ENCODE measurements at places on chromosomes 12 and 14.

DNA sequence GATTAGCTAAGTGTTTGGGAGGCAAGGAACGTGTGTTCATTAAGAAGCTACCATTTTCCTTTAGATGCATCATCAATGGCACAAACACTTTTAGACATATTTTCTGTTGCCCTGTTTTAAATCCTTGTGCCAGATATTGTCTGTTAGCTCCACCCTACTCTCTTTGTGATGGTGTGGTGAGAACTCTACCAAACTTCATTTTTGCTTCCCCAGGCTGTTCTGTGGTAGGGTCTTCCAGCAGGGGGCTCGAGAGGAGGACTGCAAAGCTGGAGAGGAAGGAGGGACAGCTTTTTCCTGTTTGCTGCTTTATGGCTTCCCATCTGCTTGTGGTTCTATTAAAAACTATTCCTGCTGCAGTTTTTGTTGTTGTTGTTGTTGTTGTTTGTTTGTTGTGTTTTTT is 23.8 kb upstream of the STRAP start:
- DNase-seq = no peak

- no peak for DNase-seq
These were observed 42.5 kb upstream of the AKAP6 start for GRCh38 chr14:32286602-32287001.

DNA sequence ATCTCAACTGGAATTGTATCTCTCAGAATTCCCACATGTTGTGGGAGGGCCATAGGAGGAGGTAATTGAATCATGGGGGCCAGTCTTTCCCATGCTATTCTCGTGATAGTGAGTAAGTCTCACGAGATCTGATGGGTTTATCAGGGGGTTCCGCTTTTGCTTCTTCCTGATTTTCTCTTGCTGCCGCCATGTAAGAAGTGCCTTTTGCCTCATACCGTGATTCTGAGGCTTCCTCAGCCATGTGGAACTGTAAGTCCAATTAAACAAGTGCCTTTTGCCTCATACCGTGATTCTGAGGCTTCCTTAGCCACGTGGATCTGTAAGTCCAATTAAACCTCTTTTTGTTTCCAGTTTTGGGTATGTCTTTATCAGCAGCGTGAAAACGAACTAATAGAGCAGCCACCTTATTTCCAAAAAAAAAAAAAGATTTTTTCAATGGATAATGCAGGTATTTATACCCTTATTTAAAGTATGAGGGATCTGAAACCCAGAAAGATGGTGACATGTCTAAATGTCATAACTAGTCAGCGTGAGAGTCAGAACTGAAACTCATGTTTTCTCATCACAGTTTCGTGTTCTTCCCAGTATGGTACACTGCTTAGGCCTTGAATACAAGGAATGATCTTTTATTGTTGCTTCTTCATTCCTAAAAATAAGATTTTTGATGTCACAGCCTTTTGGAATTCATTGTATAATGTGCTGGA is 89.6 kb downstream of the ERC1 start:
- DNase-seq = no peak

DNA sequence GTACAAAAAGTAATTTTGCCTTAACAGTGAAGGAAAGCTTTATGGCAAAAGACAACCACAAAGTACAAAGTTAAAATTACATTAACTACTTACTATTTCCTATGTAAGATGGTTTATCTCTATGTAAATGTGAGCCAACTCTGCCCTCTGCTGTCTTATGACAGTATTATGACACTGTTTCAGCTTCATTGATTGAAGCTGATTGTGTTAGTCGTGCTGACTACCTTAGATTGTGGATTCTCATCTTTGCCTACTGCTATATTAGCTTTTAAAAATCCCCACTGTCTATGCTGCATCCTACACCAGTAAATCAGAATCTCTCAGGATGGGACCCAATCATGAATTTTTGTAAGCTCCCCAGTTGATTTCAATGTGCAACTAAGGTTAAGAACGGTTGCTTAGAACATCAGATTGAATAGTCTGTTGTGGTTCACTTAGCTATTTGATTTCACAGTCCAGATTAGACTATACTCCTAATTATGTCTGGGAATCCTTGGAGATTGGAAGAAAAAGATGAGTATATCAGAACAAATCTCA is 12.2 kb upstream of the SPTB start:
- no peak for DNase-seq

DNA sequence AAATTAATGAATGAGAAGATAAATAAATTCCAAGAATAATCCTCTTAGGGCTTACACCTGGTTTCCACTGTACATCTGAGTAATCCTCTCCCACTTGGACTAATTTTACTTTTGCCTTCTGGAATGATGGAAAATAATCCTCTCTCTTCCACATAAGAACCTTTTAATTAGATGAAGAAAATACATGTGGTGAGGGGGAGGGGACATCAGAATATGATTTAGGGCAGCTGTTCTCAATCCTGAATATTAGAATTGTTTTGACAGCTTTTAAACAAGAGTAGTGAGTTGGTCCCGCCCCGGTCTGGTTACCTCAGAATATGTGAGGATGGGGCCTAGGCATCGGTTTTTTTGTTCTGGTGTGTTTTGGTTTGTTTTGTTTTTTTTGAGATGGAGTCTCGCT is 51.5 kb downstream of the HECTD4 start:
- DNase-seq = no peak

DNA sequence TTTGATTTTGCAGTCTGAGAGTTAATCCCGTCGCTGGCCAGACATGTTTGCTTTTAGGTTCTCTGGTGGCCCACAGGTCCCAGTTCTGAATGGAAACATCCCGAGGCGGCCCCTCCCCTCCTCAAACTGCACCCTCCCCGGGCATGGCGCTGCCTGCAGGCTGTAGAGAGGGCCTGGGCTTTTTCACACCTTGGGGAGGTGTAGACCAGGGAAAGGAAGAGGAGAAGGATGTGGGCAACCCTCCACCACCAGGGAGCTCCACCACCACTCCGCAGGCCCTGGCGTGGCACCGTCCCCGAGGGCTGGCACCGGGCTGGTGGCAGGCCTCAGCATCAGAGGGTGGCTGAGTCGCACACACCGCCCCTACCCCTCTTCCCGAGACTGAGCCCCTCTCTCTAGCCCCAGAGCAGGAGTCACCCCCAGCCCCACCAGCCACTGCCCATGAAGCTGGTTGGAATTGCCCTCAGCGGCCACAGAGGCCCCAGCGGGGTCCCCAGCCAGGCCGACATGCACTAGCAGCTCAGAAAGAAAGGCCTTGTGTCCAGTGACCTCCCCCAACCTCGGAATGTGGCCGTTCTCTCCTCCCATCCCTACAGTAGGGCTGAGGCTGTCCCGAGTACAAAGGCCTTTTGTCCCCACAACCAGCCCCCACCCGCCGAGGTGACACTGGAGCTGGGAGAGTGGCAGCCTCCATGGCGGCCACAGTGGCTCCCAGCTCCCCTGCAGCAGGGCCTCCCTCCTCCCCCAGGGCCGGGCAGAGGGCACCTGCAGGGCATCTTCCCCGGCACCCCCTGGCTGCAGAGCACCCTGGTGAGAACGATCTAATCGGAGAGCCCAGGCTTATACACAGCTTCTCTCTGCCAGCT is 23.5 kb upstream of the INF2 start:
- peak; percentile 65 for DNase-seq

DNA sequence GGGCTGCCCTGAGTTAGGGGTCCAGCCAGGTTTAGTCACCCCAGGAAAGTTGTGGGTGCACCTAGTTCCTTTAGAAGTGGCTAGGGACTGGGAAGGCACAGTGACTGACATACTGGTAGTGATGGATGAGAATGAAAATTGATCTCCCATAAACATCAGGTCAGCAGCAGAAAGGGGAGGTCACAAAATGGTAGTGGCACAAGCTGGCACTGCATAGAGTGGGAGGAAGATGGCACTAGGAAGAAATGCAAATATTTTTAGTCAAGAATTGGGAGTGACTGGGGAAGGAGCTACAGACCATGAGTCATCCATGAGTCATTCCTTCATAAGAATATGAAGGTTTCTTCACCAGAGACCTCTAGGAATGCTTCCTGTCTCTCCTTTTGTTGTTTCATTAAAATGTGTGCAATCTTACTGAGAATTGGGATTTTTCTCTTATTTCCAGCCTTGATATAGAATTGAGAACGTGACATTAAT is 198.3 kb upstream of the AMIGO2 start:
- no peak for DNase-seq

DNA sequence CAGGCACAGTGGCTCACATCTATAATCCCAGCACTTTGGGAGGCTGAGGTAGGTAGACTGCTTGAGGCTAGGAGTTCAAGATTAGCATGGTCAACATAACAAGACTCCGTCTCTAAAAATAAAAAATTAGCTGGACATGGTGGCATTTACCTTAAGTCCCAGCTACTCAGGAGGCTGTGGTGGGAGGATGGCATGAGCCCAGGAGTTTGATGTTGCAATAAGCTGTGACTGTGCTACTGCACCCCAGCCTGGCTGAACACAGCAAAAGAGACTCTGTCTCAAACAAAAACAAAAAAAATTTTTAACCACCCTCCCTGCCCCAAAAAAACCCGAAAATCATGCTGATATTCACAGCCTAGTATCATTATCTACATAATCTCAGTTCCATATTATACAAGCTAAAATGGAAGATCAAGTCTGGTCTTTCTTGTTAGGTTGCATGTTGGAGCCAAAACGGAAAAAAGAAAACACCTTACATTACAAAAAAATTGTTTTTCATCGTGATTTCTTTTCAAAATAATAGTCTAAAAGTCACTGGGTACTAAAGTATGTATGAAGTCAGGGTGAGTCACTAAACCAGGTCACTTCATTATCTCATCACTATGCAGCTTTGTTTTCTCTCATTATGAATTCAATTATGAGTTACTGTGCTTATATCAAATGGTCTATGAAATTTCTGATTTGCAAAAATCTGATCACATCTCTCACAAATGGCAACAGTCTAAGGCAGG is 13.8 kb downstream of the GXYLT1 start:
- DNase-seq = no peak

DNA sequence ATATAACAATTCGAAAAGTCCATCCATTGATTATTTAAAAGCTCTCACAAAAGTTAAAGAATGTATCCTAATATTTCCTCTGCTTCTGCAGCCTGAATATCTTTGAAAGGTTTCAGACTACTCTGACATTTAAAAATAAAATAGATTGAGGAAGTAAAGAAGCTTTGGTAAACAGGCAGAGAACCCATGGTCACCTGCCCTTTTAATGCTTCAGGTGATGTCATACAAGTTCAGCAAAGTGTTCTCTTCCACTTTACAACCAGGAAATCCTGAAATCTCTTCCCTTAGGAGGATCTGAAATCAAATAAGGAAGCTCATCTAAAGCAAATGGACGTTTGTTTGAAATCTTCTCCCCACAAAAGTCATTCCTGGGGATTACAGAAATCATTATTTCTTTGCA is 322.4 kb downstream of the PDZRN4 start:
- DNase-seq = no peak

GRCh38 chr12:108235197-108235984 is 103.7 kb downstream of the CMKLR1 start:
- DNase-seq = no peak

GRCh38 chr14:103188810-103189480 is 65.7 kb downstream of the TNFAIP2 start:
- no peak for DNase-seq

DNA sequence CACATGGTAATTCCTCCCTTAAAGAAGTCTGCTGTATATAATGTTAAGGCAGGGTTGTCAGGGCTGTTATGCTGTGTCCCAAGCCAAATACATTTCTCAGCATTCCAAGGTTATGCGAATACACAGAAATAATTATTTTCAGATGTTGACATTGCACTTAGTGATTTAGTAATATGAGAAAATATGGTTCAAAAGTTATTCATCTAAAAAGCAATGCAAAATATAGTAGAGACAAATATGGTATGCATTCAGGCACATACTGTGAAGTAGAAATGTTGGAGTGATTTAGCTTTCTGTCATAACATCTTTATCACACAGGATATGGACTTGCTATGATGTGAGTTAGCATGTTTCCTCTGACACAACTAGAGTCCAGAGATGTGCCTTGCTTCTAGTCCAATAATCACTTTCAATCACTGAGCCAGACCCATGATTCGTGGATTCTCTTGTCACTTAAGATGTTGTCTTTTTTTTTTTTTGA is 70.0 kb downstream of the PDE3A start:
- no peak for DNase-seq

- no peak for DNase-seq
These were observed 54.3 kb upstream of the FRMD6 start for GRCh38 chr14:51597261-51598001.

- DNase-seq = no peak
These were observed 14.1 kb downstream of the FBXW8 start for GRCh38 chr12:116924558-116925453.

DNA sequence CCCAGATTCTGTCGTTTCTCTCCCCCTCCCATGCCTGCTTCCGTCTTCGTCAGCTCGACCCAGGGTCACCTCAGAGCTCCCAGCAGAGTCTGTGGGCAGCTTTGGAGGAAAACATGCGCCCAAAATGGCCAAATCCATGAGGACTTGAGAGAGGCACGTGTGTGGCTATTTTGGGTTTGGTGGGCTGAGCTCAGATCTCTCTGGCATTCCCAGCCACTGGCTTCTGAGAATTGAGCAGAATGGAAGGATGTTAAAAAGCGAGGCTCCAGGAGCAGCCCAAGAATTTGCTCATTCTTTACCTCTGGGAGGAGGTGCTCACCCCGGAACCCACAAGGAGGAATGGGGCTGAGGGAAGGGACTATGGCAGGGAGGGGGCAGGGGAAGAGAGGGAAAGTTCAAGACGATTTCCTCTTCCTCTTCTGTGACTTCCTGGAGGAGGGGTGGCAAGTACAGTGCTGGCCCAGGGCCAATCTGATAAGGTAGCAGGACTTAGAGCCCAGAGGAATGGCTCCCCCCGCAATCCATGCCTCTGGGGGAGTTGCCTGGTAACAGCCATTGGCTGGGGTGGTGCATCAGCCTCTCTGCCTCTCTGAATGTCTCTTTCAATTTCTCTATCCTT is 20.1 kb downstream of the TSPAN9 start:
- peak; percentile 81 for DNase-seq

- no peak for DNase-seq
These were observed 38.2 kb upstream of the INF2 start for GRCh38 chr14:104650981-104651875.

- no peak for DNase-seq
These were observed 261.4 kb upstream of the USP15 start for GRCh38 chr12:61998791-61999190.

DNA sequence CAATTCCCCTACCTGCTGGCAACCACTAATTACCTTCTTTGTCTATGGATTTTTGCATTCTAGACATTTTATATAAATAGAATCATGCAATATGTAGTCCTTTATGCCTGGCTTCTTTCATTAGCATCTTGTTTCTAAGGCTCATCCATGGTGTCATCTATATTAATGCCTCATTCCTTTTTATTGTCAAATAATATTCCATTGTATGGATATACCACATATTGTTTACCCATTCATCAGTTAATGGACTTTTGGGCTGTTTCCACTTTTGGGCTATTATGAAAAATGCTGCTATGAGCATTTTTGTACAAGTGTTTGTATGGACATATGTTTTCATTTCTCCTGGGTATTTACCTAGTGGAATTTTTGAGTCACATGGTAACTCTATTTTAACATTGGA is 18.0 kb downstream of the CYP46A1 start:
- DNase-seq = no peak

All from Right ventricle myocardium inferior (tissue), 1 donor.